ENCODE measurements at places on chromosomes 16 and 17. TPM values are rescaled to one million over a fixed set of nuclear protein-coding genes. Genes with fewer than 3 reads are reported as not detected.

HAS3 gene
- 0.08 TPM for total RNA-seq

PPP1R27 gene
- not detected for total RNA-seq

KRTAP1-5 gene
- 10.1 TPM for total RNA-seq

WNT9B gene
- total RNA-seq: not detected

HOXB1 gene
- total RNA-seq: not detected

OR3A2 gene
- total RNA-seq: 0.13 TPM

C16orf89 gene
- 0.80 TPM for total RNA-seq

KRTAP29-1 gene
- total RNA-seq: not detected

CDRT15L2 gene
- not detected for total RNA-seq

TLCD2 gene
- total RNA-seq: 8.4 TPM

CIBAR2 gene
- not detected for total RNA-seq

KRTAP3-2 gene
- total RNA-seq: not detected

TMC7 gene
- total RNA-seq: not detected
